Thoracic aorta (tissue), 2 donors: ENCODE measurements at places on chromosomes 3 and 15. TPM values are rescaled to one million over a fixed set of nuclear protein-coding genes. Genes with fewer than 3 reads are reported as not detected.

TMCO5A gene
- total RNA-seq: not detected

SUSD5 gene
- total RNA-seq: 273 TPM

FANCD2OS gene
- total RNA-seq: not detected

TUSC7 gene
- total RNA-seq: not detected

GRCh38 chr15:97023488-97023844 is 693.0 kb downstream of the NR2F2 start:
- H3K27ac ChIP-seq: no peak overlapping the region
- H3K36me3 ChIP-seq: no peaks in the 10 kb centered on the region
- no peak for DNase-seq
- H3K4me1 ChIP-seq: no peaks in the 10 kb centered on the region
- no peaks in the 10 kb centered on the region for H3K27me3 ChIP-seq

- H3K27me3 ChIP-seq: no peaks in the 10 kb centered on the region
- DNase-seq: no peak
- peaks cover 22% of the 10 kb centered on the region for H3K4me1 ChIP-seq
- peak overlapping the region; percentile 58 for H3K27ac ChIP-seq
- H3K36me3 ChIP-seq: no peaks in the 10 kb centered on the region
Observed at GRCh38 chr3:89521328-89521727, 413.9 kb downstream of the EPHA3 start.

DNA sequence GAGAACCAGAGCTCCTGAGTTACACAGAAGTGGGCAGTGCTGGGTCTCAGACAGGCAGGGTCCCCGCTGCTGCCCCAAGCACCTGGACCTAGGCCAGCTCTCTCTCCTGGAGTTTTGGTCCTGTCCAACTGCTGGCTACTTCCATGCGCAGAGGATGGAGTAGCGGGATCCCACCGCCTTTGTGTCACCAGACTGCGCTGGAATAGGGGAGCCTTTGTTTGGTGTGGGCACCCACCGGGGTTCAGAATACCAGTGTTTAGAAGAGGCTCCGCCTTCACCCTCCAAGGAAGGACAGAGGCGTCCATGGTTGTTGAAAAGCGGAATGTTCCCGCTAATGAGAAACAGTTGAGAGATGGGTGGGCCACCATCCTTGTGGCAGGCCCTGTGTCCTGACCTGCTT is 154.4 kb downstream of the DNAJB8 start:
- DNase-seq: no peak
- H3K36me3 ChIP-seq: no peaks in the 10 kb centered on the region
- H3K27ac ChIP-seq: no peak overlapping the region
- no peaks in the 10 kb centered on the region for H3K27me3 ChIP-seq
- H3K4me3 ChIP-seq: no peak overlapping the region

DNA sequence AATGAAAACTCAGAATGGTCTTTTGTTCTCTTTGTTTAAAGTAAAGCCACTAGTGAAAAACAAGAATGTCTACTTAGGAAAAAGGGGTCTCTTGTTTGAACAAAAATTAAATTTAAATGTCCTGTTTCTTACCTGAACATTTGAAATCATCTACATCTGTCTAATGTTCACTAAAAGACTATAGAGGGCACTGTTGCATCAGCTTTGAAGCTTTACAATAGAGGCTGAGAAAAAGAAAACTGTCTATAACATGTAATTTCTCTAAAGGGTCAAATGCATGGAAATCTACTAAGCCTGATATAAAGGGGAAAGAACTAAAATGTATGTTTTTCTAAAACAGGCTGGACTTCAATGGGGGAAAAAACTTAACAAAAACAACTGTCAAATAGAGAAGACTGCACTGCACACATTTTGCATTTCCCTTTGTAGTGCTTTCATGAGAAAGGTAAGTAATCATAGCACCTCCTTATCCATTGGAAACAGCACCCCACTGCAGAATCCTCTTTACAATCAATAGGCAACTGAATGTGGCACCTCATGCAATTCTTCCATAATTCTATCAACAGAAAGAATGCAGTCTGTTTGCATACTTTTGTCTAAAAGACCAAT is 26.3 kb downstream of the DPH6 start:
- peaks cover 24% of the 10 kb centered on the region for H3K4me1 ChIP-seq
- no peaks in the 10 kb centered on the region for H3K27me3 ChIP-seq
- no peak overlapping the region for H3K4me3 ChIP-seq
- no peaks in the 10 kb centered on the region for H3K36me3 ChIP-seq

DNA sequence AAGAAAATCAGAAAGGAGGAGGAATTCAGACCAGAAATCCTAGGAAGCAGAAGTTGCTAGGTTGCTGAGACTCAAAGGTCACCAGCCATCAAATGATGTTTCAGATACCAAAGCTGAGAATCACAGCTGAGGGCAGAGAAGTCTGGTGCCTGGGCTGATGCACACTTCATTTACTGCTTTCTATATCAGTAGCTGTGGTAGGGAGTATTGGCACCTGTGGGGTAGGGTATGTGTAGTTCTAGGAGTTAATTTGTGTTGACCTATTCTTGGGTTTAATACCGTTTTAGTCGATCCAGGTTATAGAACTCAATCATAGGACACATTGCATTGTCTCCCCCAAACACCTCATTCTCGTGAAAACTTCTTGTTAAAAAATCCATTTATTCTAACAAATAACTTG is 529.6 kb downstream of the AGBL1 start:
- H3K4me1 ChIP-seq: no peaks in the 10 kb centered on the region
- no peaks in the 10 kb centered on the region for H3K36me3 ChIP-seq
- H3K4me3 ChIP-seq: no peak overlapping the region
- no peak overlapping the region for H3K27ac ChIP-seq
- no peaks in the 10 kb centered on the region for H3K27me3 ChIP-seq
- no peak for DNase-seq

DNA sequence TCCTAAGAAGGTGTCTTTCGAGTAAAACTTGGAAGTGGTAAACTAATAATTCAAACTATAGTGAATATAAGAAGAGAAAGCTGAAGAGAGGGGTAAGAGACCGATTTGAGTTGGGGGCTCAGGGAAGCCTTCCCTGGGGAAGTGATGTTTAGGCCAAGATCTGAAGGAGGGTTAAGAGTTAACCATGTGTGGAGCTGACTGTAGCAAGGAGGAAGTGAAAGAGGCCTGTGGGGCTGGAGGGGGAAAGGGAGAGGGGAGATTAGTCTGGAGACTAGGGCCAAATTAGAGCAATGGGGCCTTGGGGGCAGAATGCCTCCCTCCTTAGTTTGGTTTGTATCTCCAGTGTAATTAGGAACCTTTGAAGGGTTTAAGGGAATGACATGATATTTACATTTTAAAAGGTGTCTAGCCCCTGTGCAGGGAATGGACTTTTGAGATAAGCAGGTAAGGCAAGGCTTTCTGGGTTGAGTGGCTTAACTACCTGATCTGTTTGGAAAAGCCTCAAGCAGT is 2.2 kb downstream of the ZNF592 start:
- H3K4me3 ChIP-seq: peak overlapping the region; percentile 79
- DNase-seq: no peak
- H3K36me3 ChIP-seq: no peaks in the 10 kb centered on the region
- peaks cover 40% of the 10 kb centered on the region for H3K4me1 ChIP-seq

DNA sequence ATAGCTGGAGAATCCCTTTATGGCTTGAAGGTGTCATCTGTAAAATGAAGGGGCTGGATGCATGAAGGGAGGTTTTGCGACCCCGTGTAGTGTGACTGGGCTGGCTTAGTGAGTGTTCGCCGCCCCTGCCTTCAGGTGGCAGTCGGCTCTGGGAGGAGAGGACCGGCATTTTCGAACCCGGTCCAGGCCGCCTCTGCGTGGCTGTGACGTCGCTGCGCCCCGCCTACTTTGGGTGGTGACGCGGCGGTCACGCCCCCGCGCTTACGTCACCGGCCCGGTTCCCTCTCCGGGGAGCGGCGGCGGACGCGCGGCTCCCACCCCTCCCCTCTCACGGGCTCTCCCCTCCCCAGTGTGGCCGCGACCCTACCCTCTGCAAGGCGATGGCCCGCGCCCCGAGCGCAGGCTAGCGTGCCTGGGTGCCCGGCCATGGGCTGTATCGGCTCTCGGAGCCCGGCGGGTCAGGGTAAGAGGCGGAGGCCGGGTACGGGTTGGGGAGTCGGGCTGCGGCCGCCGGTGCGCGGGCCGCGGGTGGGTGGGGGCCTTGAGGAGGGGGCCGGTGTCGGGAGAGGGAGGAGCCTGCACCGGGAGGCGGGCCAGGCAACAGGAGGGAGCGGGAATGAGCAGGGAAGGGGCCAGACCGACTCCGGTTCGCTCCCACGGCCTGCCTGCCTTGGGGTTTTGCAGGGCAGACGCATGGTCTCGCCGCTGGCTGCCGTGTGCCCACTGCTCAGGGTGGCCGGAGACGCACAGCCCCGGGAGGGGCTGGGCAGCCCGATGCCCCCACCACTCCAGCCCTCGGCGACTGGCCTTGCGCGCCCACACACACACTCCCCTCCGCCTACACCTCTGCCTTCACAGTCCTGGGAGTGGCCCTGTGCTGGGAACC is 1.5 kb upstream of the FAM131A start:
- H3K27ac ChIP-seq: peak overlapping the region; percentile 92
- no peaks in the 10 kb centered on the region for H3K27me3 ChIP-seq
- H3K4me3 ChIP-seq: peak overlapping the region; percentile 93

- no peak overlapping the region for H3K27ac ChIP-seq
- DNase-seq: no peak
- no peaks in the 10 kb centered on the region for H3K36me3 ChIP-seq
- H3K27me3 ChIP-seq: no peaks in the 10 kb centered on the region
Observed at GRCh38 chr3:57080171-57080570, 19.7 kb downstream of the SPATA12 start.

- DNase-seq: no peak
- no peaks in the 10 kb centered on the region for H3K36me3 ChIP-seq
- no peak overlapping the region for H3K27ac ChIP-seq
- no peaks in the 10 kb centered on the region for H3K27me3 ChIP-seq
- no peak overlapping the region for H3K4me3 ChIP-seq
Observed at GRCh38 chr3:139339219-139339906, 4.5 kb upstream of the MRPS22 start.

GRCh38 chr3:141421639-141422319 is 53.5 kb downstream of the ZBTB38 start:
- H3K27me3 ChIP-seq: no peaks in the 10 kb centered on the region
- peak overlapping the region; percentile 40 for H3K27ac ChIP-seq
- no peak overlapping the region for H3K4me3 ChIP-seq
- H3K4me1 ChIP-seq: peaks cover 39% of the 10 kb centered on the region
- H3K36me3 ChIP-seq: peaks cover 3% of the 10 kb centered on the region

DNA sequence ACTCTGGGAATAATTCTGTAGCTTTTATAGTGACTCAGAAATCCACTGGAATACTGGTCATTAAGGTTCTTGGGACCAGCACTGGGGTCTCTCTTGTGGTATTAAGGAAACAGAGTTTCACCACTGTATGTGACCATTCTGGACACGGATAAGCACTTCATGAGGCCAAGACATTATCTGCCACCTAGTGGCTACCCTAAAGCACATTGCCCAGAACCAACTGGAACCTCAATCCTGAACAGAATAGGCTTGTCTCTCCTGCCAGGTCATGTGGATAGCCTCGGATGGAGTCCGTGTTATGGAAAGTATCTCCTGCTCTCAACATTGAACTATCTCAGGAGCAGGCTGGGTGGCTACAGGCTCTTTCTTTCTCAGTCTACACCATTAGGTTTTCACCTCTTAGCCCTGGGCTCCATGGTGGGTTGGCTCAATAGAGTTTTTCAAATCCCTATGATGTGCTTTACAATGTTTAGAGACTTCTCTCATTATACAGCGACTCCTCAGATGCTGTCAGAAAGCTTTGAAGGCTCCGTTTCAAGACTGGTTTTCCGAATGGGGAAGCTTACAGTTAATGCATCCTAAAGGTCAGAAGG is 167.6 kb upstream of the ST8SIA2 start:
- H3K27me3 ChIP-seq: no peaks in the 10 kb centered on the region
- no peaks in the 10 kb centered on the region for H3K4me1 ChIP-seq
- no peaks in the 10 kb centered on the region for H3K36me3 ChIP-seq
- H3K27ac ChIP-seq: no peak overlapping the region

- no peak overlapping the region for H3K27ac ChIP-seq
- H3K4me3 ChIP-seq: no peak overlapping the region
- no peaks in the 10 kb centered on the region for H3K4me1 ChIP-seq
- no peaks in the 10 kb centered on the region for H3K27me3 ChIP-seq
Observed at GRCh38 chr3:12707449-12707848, 43.5 kb upstream of the RAF1 start.

DNA sequence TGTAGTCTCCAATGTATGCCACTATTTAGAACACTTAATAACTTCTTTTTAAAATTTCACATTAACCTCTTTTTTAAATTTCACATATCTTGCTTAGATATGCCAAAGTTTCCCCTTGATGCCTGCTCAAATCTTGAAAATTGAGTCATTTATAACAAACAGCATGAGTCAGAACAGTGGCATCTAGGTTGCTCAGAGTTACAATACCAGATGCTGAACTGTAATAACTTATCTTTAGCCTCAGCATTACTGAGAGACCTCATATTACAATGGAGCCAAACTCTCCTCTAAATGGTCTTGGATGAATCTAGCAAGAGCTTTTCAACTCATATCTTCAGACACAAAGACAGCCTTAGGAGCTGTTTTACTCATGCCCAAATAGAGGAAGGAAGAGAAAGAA is 439.3 kb upstream of the ARPP21 start:
- no peak overlapping the region for H3K4me3 ChIP-seq
- H3K27ac ChIP-seq: no peak overlapping the region
- H3K27me3 ChIP-seq: no peaks in the 10 kb centered on the region
- no peak for DNase-seq
- no peaks in the 10 kb centered on the region for H3K36me3 ChIP-seq

- H3K27me3 ChIP-seq: no peaks in the 10 kb centered on the region
- H3K27ac ChIP-seq: no peak overlapping the region
- no peaks in the 10 kb centered on the region for H3K36me3 ChIP-seq
- DNase-seq: no peak
Observed at GRCh38 chr15:43251871-43252250, 14.9 kb downstream of the TGM5 start.

DNA sequence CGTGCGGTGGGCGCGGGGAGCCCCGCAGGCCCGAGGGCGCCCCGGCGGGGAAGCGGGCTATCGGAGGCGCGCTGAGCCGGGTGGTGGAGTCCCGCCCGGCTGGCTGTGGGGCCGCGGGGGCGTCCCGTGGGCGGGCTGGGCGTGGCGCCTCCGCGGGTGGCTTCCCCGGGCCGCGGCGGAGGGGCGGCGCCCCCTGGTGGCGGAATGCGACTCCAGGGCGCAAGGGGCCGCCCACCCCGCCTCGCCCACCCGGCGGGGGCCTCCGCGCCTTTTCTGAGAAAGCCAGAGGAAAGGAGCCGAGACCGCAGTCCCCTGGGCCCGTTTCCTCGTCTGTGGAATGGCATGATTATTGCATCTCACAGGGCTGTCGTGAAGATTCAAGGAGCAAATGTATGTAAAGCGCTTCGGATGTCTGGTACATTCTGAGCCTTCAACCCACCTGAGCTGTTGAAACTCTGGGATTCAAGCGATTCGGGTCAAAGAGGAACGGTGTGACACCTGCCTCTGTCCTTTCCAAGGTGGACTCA is 31.9 kb upstream of the RAB6B start:
- H3K27ac ChIP-seq: no peak overlapping the region
- H3K36me3 ChIP-seq: no peaks in the 10 kb centered on the region
- peaks cover 12% of the 10 kb centered on the region for H3K4me1 ChIP-seq
- DNase-seq: no peak
- H3K27me3 ChIP-seq: no peaks in the 10 kb centered on the region

- H3K27me3 ChIP-seq: peaks cover 6% of the 10 kb centered on the region
- no peaks in the 10 kb centered on the region for H3K36me3 ChIP-seq
- no peak overlapping the region for H3K4me3 ChIP-seq
- no peaks in the 10 kb centered on the region for H3K4me1 ChIP-seq
- no peak for DNase-seq
- no peak overlapping the region for H3K27ac ChIP-seq
Observed at GRCh38 chr3:194198938-194199337, 63.0 kb downstream of the HES1 start.

- H3K27ac ChIP-seq: no peak overlapping the region
- no peak overlapping the region for H3K4me3 ChIP-seq
- H3K4me1 ChIP-seq: peaks cover 10% of the 10 kb centered on the region
- no peak for DNase-seq
- no peaks in the 10 kb centered on the region for H3K27me3 ChIP-seq
Observed at GRCh38 chr15:57631386-57632110, 39.8 kb downstream of the MYZAP start.
